ENCODE measurements at places on chromosomes 12 and 14.

GRCh38 chr12:40733871-40734270 is 41.6 kb downstream of the CNTN1 start:
- DNase-seq = no peak

DNA sequence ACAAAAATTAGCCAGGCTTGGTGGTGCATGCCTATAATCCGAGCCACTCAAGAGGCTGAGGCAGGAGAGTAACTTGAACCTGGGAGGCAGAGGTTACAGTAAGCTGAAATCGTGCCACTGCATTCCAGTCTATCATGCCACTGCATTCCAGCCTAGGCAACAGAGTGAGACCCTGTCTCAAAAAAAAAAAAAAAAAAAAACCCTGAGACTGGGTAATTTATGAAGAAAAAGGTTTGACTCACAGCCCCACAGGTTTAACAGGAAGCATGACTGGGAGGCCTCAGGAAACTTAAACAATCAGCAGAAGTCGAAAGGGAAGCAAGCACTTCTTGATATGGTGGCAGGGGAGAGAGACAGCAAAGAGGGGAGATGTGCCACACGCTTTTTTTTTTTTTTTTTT is 123.2 kb downstream of the GXYLT1 start:
- DNase-seq = no peak

DNA sequence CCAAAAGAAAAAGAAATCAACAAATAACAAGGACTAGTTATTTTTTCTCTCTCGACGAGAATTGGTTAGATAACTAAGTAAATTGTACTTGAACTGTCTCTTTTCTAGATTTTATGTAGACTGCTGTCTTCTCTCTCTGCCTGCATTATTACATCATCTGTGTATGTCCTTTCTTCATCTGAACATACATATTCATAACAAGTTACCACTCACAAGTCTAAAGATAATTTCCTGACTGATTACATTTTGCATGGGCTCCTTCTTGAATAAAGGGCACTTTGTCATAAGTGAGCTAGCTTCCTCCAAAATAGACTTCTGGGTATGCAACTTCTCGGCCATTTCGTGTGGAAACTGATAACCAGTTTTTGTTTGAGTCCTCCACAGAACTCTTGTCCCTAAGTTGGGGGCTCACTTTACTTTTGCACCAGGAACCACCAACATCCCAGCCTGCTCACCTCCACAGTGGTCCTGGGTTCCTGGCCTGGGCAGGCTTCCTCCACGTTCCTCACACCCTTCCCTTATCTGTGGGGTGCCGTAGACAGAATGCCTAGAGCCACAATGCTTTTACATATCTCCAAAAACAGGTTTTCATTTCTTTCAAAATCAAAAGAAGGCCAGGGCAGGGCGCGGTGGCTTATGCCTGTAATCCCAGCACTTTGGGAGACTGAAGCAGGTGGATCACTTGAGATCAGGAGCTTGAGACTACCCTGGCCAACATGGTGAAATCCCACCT is 6.2 kb upstream of the DDX47 start:
- DNase-seq = no peak

DNA sequence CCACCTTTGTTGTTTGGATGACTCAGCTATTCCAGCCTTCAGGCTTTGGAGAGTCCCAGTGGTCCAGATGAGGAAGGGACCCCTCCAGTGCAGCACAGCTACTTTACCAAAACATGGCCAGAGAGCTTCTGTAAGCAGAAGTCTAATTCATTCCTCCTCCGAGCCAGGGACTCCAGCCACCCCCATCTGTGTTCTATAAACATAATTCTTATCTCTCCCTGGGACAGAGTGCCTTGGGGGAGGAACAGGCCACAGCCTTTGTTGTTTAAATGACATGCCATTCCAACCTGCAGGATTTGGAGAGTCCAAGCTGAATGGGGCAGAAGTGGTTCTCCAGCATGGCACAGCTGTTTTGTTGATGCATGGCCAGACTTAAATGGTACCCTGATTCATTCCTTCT is 994.0 kb downstream of the TRHDE start:
- DNase-seq = no peak

DNA sequence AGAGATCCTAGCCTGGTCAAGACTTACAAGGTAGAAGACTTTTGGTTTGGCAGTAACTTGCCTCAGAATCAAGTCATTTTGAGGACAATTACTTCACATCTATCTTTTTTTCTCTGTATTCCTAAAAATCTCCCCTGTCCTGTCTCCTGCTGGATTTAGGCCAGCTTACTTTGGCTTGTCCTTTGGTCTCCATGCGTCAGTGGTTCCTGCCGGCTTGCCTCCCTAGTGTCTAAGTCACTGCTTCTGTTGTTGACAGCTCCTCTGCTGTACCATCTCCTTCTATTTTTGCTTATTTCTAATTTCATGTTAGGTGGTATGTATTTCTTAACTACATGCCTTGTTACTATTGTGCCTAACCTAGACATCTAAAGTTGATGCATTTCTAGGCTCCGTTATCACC is 39.7 kb upstream of the FBLN5 start:
- no peak for DNase-seq

DNA sequence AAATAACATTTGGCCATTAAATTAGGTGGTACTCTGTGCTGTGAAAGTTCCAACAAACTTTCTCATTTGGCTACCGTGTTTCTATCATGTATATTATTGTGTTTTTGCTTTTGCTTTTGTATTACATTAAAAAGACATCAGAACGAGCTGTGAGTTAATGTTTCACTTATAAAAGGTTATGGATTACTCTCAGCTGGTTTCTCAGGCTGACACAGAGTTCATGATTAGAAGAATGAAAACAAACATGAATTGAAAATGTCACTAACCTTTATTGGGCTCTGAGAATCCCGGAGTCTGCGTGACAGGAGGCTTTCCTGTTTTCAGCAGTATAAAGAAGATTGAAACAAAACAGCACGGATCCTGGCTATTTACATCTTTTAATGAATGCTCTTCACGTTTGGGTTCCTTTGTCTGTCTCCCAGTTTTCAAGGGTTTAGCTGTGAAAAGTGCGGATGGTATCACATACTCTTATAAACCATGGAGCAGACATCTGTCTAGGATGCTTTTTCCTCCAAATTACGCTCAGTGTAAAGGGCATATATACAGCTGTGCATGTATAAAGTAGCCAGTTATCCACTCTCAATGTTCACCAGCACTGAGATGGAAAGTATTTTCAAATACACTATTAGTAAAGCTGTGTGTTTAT is 153.6 kb downstream of the PTCSC3 start:
- no peak for DNase-seq

DNA sequence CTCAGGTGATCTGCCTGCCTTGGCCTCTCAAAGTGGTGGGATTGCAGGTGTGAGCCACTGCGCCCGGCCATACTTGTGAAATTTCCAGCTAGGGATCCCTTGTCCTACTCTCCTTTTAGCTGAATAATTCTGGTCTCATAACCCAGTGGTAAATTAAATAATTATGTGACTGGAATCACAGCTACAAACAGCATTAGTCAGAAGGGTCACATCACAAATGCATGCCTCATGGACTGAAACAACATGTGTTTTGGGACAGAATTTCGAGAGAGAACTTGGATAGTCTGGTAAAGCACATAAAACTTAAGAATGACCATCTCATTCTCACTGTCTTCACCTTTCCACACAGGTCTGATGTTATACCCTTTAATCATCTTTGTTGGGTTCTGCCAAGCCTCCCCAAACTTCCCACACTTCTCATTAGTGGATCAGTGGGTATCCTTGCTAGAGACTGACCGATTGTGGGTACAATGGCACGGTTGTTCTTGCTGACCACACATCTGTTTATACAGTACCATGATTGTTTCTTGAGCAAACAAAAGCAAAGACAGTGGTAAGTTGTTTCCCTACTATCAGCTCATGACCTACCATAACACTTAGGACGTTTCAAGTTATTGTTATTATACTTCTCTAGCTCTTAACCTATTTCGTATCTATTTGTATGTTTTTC is 5.1 kb downstream of the GPRC5D start:
- DNase-seq = no peak

DNA sequence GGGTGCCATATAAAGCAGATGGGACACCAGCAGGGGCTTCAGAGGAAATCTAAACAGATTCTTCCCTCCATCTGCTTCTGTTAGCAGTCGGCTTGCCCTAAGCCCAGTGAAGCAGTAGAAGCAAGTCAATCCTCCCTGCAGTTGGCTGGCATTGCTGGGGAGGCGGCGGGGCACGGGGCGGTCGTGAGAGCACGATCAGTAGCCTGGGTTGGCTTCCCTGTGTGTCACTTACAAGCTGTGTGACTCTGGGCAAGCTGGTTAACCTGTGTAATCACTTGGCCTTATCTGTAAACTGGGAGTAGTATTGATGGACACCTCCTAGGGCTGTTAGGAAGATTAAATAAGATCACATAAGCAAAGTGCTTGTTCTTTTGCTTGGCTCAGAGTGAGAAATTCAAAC is 19.4 kb downstream of the MYRFL start:
- DNase-seq = no peak

DNA sequence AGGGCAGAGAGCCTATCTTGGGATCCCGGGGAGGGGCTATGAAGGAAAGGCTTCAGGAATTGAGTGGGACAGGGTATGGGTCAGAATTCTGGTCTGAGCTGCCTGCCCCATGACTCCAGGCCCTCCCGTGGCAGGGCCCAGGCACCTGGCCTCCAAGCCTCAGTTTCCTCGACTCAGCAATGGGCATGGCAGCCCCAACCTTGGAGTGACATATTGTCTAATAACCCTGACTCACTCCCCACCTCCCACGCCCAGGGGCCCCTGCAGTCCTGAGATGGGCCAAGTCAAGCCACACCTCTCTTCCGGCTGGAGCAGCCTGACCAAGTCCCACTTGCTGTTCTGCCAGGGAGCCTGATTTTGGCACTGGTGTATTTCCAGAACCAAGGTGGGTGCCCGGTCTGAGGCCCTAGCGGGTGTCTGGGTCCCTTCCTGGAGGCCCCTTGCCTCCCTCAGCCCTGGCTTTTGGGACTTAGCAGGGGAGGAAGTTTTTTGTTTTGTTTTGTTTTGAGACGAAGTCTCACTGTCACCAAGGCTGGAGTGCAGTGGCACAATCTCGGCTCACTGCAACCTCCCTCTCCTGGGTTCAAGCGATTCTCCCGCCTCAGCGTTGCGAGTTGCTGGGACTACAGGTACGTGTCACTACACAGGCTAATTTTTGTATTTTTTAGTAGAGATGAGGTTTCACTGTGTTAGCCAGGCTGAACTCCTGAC is 40.3 kb upstream of the RCOR1 start:
- no peak for DNase-seq
